Activated CD8-positive, alpha-beta memory T cell treated with anti-CD3 and anti-CD28 coated beads, Interleukin-2, amount 50 U/mL, for 4 hours (primary cell): ENCODE measurements at places on chromosomes 4 and X.

- DNase-seq, result no peak
These were observed 395.3 kb upstream of the CPEB2 start for GRCh38 chr4:14607001-14607400.

DNA sequence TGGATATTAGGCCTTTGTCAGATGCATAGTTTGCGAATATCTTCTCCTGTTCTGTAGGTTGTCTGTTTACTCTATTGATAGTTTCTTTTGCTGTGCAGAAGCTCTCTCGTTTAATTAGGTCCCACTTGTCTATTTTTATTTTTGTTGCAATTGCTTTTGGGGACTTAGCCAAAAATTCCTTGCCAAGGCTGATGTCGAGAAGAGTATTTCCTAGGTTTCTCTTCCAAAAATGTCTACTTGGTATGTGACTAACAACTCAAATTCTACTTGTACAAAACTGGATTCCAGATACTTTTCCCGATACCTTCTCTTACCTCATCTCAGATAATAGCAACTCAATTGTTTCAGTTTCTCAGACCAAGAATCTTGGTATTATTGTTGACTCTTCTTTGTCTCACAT lies 142.4 kb upstream of the GLRA2 start:
- no peak for DNase-seq

GRCh38 chr4:11650801-11651596 lies 222.3 kb upstream of the HS3ST1 start:
- no peak for DNase-seq

GRCh38 chrX:42771506-42772335 lies 6.2 kb downstream of the PPP1R2C start:
- no peak for DNase-seq

DNA sequence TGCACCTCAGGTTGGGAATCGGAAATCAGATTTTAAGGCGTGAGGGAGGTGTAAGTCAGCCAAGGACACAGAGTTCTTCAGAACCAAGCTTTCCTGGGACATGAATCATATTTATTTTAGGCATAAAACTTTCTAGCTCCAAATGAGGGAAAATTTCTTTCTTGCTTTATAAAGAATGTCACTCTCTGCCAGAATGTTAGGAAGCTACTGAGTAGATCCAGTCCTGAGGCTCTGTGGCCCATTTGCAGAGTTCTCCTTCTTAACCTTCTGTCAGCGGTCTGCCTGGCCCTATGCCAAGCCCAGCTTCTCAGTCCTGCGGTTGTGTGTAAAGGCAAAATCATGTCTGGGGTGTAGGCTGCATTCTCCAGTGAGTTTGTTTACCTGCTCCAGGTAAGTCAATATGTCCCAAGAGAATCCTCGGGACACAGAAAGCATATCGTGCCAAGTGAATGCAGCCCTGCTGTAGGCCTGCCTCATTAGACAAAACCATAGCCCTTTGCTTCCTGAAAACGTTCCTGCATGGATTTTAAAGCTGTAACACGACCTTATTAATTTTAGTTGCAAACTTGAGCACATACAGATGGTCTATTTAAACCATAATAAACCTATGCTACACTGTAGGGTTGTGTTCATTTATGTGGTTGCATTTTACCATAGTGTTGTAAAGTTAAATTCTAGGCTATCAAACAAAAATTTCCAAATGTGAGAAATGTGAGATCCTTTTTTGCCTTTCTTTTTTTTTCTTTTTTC lies 29.2 kb upstream of the CCNI start:
- no peak for DNase-seq

DNA sequence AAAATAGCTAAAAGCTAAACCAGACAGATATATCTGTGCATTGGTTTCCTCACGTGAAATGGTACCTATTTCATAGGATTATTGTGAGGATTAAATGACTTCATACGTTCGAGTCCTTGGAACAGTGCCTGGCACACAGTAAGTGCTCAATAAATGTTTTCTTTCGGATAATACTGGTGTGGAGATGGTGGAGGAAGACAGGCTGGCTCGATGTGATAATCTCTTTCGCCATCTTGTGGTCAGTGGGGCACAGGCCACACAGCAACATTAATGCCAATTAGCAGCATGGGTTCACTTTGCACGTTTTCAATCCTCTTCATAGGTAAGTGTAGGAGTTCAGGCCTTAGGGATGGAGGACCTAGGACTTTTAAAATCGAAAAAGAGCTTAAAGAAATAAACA lies 9.3 kb downstream of the PAGE4 start:
- no peak for DNase-seq

DNA sequence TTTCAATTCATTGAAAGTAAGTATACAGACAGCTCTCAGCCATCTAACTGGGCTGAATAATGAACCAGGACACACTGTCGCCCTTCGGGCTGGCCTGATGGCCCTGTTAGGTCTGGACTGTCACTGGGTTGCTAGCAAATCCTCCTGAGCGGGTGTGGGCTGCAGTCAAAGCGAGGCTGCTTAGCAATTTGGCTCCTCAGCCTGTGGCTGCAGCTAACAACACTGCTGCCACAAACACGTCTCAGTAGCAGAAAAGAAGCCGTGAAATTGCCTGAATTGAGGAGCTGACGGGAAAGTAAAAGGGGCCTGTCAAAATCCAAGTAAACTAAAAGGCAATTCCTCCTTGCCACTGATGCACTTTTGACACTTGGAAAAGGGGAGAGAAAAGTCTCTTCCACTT lies 72.8 kb downstream of the SMIM20 start:
- DNase-seq, result no peak

GRCh38 chrX:2538031-2538757 lies 37.4 kb upstream of the DHRSX start:
- DNase-seq, result no peak

DNA sequence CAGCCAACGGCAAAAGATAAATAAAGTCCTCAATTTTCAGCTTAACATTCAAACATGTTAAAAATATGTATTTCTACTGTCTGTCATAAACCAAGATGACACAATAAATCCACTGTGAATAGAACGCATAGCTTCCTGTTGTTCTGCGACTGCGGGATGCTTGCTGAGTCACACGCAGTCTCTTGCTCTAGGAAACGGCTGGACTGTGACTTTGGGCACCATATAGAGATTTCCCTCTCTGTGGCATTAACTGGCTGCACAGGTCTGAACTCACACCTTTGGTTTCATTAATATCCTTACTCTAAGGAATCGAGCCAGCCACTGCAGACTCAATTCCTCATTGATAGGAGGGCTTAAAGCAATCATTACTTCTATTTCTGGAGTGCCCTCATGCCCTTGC lies 8.4 kb downstream of the BEND4 start:
- no peak for DNase-seq

DNA sequence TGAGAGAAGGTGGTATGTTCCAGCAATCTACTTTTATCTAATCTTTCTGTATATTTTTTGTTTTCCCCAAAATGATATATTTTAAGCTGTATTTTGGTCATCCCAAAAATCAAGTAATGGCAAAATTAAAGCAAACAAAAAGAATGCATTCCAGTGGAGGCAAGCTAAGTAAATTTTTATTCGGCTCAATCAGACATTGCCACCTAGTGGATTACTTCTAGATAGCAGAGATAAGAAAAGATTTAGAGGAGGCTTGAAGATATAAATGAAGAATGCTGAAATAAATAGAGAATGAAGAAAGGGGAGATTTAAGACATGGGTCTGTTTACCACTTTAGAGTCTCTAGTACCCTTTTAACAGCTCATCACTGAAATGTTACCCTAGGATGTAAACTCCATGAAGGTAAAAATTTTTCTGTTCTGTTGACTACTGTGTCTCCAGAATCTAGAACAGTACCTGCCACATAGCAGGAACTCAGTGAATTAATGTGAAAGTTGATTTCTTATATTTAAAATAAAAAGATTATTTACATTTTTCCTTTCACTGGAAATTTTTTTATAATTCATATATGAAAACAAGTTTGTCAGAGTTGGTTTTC lies 110.9 kb upstream of the ANK2 start:
- no peak for DNase-seq

DNA sequence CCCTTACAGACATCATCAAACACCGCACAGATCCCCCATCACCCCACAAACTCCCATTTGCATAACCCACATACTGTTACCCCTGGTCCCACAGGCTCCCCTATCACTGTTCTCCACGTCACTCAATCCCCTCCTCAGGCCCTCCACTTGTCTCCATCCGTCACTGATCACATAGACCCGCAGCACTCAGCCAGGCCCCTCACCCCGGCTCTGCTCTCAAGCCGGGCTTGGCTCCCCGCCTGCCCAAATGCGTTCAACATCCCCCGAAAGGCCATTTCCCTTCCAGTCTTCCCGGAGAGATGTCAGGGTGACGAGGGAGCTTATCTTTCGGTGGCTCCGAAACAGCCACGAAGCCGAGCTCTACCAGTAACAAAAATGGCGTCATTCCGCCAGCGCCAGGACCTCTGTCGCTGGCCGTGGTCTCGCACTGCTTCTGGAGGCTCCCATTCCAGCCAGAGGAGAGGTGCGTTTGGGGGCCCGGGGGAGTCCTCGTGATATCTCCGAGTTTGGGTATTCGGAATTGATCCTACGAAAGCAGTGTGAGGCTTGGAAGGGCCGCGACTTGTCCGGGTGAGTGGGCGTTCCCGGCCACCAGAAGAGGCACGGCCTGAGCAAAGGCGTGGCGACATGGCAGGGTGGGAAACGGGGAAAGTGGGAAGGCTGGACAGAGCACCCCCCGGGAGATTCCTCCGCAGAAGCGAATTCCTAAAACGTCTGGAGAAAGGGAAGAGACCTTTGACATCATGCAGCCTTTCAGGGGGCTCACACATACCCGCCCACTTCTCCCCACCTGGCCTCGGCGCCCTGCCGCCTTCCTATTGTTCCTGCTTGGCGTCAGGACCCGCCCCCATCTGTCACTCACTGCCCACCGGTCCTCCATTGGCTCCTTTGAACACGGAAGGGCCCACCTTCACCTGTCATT lies at the start of gene ZNF630:
TSS of gene ZNF630 (minus strand) at position 577 of the 922 bp plus-strand sequence. CDS start 4,754 bp downstream, outside the sequence.
- DNase-seq, result peak; percentile 67

- no peak for DNase-seq
These were observed 10.2 kb downstream of the PTCHD1 start for GRCh38 chrX:23344904-23345271.

- DNase-seq, result no peak
These were observed 335.3 kb downstream of the PABPC4L start for GRCh38 chr4:133866328-133866699.

DNA sequence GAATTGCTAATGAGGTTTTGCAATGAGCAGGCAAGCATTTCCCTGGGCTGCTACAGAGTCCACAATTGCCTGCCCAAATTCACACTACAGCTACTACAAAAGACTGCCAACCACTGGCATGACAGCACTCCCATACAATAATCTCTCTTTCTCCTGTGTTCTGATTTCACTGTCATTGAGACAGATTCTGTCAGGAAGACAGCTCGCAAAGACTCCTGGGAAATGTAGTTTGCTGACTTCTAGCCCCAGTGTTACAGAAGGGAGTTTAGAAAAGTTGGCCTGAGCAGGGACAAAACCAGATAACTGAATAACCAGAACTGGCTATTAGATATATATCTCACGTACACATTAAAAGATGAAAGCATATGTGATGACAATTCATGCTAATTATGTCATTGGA lies 1231.3 kb upstream of the PRKX start:
- DNase-seq, result no peak

- DNase-seq, result no peak
These were observed 2.7 kb downstream of the ELOVL6 start for GRCh38 chr4:110195561-110196205.

- no peak for DNase-seq
These were observed 94.8 kb downstream of the RNF150 start for GRCh38 chr4:141038428-141038827.

DNA sequence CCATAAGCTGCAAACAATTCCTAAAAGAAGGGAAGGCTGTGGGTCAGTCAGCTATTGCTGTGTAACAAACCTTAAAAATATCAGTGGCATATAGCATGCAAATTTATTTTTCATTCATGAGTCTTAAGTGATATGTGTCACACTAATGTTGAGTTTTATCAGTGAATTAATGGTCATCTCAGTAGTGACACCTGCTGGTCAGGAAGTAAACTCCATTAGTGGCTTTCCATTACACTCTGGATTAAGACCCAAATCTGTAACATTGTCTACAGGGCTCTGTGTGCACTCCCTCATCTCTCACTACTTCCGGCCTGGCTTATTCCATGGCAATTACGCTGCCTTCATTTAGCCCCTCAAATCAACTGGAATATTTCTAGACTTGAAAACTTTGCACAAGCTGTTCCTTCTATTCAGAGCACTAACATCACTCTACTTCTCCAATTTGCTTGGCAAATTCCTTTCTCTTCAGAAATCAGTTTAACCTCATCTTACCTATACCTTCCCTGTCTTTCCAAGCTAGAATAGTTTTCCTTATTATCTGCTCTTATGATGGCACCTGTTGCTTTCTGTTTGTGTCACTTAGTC lies 217.3 kb upstream of the TAPT1 start:
- DNase-seq, result no peak

DNA sequence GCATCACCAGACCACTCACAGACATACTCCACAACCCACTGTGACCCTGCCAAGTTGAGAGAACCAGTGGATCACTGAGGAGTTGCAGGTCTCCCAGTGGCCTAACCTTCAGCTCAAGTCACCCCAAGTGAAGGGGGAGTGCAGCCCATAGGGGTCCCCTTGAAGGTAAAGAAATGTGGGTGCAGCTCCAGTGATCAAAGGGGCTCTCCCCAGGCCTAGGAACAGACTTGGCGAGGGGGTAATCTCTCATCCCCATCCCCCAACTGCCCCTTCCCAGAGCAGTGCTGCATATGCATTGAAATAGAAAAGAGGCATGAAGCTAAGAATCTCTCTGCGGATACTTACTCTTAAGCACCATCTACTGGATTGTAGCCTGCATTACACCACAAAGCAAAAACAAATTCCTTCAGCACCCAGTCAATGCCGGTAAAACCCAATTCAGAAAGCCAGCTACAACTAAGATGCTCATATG lies 27.0 kb downstream of the MAGEE1 start:
- DNase-seq, result no peak

GRCh38 chr4:77347351-77347966 lies 190.5 kb downstream of the CCNG2 start:
- no peak for DNase-seq

DNA sequence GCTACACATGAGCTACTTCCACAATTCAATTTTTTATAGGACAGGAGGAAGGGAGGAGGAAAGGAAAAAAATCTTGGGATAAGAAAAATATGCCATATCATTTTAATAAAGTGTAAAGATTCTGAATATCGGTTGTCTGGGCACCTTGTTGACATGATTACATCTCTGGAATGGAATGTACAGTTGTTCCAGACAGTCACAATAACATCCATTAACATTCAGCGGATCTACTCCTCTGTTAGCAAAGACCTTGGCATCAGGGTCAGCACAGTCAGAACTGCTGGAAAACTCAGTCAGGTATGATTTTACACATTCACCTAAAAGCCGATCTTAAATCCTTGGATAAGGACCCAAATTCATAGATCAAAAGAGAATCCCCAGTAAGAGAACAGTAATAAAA lies 85.4 kb upstream of the ARMCX2 start:
- DNase-seq, result no peak

GRCh38 chr4:25002681-25003080 lies 28.1 kb downstream of the LGI2 start:
- no peak for DNase-seq

- DNase-seq, result no peak
These were observed 8.3 kb downstream of the GPR82 start for GRCh38 chrX:41732260-41732659.
